Bone marrow (tissue), 2 donors: ENCODE measurements at places on chromosomes 7 and 10.

DNA sequence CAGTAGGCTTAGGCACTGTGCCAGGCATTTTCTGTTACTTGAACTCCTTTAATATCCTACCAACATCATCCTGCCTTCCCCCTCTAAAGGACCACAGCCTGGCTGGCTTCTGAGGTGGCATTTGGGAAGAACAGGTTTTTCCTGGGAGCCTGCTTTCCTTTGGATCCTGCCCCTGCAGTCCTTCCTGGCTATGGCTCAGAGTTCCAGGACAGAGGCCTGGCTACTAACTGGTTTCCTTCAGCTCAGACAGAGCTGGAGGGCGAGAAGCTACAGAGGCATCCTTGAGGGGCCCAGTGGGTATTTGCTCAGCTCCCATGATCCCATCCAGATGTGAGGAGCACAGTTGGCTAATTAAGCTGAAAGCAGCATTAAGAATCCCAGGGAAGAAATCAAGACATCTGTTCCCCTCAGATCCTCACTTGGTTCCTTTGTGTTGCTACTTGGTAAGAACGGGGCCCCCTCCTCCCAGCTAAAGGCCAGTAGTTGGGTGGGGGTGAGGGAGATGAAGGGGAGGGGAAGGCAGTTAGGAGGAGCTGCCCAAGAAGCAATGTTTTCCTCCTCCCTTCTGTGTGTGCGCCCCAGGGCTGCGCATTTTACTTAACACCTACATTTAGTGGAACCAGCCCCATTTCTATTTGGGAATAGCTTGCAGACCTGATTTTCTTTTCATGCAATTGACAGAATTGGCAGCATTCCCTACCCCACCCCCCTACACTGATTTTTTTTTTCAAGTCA is 142.6 kb upstream of the SORCS3 start:
- DNase-seq: no peak

DNA sequence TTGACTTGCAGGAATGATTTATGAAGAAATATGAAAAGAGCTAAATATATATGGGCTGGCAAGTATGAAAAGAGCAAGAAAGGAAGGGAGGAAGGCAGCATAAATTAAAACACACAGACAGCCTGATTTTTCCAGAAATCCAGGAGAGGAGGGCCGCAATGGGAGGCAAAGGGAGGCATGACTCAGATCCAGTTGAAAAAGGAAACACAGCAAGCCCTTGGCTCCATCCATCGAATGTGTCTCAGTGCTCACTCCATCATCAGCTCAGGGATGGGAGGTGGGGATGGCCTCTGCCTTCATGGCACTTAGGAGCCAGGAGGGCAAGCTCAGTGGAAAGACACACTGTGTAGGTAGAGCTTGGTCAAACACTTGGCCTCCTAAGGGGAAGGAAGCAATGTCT is 75.7 kb upstream of the PDZD8 start:
- DNase-seq: no peak

DNA sequence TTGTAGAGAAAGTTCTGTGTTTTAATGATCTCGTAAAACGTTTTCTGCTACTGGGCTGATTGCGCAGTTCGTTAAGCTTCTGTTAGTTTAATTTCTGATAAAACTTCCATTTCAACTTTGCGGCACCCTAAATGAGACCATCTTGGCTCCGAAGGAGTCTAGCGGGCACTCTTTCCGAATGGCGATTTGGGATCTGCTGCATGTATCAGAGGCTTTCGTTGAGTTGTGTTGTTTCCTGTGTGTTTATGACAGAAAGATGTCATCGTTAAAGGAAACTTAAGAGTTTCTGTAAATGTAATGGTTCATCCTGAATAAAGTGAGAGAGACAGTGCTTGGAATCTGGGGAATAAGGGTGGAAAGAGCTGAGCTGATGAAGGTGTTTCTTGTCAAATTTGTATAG is 174.7 kb downstream of the TCF7L2 start:
- no peak for DNase-seq

DNA sequence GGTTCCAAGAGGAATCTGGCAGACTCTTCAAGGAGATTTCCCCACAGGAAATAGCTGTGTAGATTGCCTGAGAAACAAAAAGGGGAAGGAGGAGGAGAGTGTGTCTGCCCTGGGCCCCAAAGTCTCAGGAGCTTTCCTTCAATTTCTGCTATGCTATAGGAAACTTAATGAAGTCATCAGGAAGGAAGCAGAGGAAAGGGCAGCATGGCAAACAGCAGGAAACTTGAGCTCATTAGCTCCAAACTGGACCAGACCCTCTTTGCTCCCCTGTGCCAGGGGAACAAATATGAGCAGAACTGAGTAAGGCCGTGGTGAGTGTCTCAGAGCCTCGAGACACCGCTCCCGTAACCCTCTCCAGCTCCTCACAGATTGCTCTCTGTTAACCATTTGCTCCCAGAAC is 4.8 kb upstream of the KCNIP2 start:
- no peak for DNase-seq

- no peak for DNase-seq
Observed at GRCh38 chr7:36906956-36907635, 182.8 kb upstream of the AOAH start.
